Hypothalamus (tissue), 51 donors: ENCODE measurements at places on chromosomes 6 and 20.

GRCh38 chr20:23659989-23660837 lies 22.5 kb upstream of the CST3 start:
- no peak for DNase-seq

DNA sequence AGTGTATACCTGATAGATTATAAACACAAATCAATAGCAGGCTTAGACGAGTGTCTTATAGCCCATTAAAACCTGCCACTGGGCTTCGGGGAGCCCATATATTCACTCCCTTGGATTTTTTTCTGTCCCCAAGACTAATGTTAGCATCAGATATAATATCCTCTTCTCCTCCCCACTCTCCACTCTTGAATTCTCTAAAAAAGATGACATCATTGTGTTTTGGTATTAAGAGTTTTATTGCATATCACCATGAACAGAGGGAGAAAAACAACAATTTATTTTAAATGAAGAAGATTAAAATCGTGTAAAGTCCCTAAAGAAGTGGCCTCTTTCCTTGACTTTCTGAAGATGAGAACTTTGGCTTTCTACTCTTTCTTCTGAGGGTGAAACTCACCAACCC lies 84.4 kb downstream of the MLIP start:
- DNase-seq, result no peak

DNA sequence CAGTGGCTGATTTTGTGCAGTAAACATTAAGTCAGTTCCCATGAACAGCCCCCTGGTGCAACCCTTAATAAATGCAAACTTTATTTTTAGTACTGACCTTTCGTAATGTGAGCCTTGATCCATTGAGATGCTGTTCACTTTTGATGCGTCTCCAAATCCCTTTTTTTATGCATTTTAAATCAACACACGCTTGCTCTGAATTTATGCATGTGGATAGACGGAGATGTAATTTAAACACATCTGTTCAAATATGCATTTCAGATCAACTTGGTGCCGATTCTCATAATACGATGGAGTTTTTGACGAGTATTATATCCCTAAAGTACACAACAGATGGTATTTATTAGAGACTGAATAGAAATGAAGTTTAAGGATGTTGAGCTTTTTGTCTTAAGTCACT lies 505.7 kb downstream of the CDKAL1 start:
- no peak for DNase-seq

- no peak for DNase-seq
Measured at GRCh38 chr6:53591873-53592272, 47.0 kb upstream of the GCLC start.

DNA sequence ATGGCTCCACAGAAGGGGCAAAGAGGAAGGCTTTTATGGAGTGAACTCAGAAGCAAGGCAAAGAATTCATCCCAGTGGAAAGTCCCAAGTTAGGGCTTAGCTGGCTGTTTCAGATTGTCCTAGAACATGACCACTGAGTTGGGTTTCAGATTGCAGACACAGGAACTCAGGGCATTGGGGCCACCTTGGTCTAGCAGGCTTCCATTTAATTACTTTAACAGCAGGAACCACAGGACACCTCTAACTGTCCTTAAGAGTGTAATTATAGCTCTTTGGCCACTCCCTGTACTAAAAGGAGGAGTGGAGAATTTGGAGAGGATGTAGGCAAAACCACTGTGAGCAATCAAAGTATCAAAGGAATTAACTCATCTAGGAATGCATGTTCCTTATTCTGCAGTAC lies 150.6 kb upstream of the AGPAT4 start:
- no peak for DNase-seq
